CD4-positive, alpha-beta T cell treated with Interferon gamma for 1 hour (primary cell): ENCODE measurements at places on chromosomes 1 and 21.

DNA sequence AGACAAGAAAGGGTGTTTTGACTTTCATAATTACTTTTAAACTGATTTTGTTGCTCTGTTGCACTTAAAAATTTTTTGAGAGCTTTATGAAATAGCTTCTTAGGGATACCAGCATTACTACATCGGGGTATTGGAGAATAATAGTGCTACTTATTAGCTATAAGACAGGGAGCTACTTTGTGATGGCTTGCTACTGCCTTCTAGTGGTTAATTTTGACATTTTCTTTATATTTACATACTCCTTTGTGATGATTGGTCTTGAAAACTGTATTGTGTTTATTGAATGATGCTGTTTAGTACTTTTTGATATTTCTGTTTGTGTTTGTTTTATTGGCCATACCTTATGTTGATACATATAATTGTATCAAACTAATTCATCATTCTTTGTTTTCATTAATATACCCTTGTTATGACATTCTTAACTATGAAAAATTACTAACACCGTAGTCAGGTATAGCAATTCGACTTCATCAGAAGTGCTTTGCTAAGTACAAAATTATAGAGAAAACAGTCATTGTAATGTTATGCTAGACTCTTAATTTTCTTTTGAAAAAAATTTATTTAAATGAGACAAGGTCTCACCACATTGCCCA is 85.5 kb downstream of the CLIC4 start:
- no peak for DNase-seq

DNA sequence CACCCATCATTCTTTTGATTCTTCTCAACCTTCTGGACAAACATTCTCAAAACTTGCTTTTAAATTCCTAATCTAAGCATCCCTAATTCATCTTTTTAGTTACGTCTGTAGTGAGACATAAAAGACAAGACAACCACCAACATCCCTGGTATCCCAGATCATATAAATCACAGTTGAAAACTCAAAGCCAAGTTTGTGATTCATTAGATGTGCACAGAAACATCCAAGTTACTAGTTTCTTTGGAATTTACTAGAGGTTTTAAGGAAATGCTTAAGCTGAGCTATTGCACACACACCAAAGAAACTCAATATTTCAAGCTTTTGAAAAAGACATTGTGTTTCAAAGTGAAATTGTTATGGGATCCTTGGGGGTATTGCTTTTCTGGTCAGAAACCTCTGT is 47.6 kb downstream of the ATP6V1G3 start:
- no peak for DNase-seq

DNA sequence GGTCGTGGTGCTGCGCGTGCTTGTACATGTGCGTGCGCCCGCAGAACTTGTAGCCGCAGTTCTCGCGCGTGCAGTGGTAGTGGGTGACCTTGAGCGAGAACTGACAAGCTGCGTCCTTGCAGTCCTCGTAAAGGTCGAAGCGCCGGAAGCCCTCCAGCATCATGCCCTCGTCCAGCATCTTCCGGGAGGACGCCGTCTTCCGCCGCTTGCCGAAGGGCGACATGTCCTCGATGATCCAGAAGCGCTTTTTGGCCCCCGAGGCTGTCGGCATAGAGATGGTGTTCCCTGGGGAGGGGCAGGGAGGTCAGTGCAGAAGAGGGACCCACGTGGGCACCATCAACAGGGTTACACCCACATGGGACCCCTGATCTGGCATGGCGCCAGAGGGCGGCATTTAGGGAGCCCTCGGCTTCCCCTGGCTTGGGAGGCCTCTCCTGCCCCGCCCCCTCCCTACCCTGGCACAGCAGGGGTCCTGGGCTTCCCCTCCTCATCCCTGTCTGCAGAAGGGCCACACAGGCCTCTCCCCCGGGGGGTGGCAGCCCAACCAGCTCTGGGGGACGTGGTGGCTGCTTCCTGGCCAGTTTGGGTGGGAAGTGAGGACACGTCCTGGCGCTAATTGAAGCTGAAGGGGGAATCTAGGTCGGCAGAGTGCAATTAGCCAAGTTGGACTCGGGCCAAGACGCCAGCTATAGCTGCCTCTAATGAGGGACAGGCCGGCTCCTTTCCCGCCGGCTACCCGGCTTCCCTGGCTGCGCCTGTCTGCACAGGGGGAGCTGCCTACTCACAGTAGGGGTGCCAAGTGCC is 156.5 kb downstream of the CASZ1 start:
- DNase-seq: no peak

- no peak for DNase-seq
Observed at GRCh38 chr1:234658138-234658537, 48.2 kb upstream of the IRF2BP2 start.

DNA sequence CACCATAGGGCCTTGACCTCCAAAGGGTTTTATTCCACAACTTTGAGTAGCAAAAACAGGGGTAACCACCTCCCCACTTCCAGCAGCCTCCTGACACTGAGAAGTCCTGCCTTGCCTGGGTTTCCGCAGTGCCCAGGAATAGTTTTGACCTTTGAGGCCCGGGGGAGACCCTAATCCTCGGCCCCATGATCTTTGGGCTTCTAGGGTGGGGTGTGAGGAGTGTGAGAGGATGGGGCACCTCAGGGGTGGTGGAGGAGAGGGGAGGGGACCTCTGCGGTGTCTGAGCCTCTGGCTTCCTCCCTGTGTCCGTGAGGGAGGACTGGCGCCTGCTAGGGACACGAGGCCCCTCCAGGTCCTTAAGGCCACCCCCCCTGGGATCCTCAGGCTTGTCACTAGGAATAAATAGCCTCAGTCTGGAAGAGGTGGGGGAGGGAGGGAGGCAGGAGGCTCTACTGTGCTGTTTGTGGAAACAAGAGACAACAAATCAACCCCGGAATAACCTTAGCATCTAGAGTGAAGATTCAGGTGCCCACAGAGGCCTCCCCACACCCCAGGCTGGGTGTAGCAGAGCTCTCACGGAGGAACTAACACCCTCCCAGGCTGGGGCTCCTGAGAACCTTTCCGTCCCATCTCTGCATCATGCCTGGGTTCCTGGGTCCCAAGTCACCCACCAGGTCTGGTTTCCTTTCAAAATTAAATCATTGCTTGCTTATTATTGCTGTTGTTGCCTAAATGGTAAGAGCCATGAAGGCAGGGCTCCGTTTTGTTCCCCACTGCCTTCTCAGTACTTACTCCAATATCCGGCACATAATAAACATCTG is 904 bp upstream of the FHL3 start:
- DNase-seq: no peak

DNA sequence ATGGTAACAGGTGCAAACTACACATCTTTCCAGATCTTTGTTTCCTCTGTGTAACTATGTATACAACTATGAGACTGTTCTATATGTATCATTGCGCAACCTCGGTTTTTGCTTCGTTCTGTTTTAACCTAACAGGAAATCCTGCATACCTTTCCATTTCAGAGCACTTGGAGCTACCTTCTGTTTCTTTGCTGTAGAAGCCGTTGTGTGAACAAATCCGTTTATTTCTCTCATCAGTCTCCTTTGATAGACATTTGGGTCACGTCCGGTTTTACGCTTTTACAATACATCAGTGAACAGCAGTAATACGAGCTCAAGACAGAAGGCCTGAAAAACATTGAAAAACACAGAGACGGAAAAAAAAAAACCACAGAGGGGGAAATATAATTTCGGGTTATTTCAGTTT is 10.5 kb downstream of the ATP5IF1 start:
- DNase-seq: peak; percentile 39

DNA sequence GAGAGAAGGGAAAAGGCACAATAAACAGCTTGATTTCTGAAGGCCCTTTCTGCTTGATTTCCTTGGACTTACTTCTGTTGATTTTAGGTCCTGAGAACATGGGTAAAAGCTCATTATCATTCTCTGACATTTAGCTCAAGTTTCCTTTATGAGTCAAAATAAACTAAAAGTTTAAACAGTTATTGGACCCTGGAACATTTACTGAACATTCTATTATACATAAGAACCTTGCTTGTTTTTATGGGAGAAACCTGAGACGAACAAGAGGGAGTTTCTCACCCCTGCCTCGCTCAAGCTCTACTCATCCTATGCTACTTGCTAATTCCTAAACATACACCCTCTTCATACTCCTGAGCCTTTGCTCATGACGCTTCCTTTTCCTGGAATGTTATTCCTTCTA is 538.3 kb upstream of the PKN2 start:
- no peak for DNase-seq

DNA sequence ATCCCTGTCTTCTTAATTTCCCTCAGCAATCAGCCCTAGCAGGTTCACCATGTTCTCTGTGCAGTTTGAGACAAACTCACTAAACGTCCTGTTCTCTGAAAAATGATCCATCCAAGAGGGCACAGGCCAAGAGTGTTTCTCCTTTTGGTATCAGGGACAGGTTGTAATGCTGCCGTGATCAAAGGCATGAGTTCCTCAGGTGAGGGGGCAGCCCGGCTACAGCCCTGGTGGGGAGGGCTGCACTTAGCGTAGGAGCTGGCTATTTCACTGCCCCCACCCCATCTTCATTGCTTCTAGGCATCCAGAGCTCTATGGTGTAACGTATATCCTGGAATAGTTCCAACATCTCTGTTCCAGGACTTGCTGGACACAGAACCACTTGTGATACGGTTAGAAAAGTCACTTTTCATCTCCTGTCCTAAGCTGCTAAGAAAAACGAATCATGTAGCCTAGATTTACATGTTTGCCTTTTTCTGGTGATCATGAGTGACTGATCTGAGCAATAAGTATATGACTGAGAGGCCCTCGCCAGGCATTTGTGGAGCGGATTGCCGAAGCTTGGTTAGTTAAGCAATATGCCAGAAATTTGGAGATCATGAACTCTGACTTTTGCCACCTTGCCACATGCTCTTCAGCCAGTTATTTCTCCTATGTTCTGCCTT is 41.1 kb upstream of the SRP9 start:
- DNase-seq: no peak

DNA sequence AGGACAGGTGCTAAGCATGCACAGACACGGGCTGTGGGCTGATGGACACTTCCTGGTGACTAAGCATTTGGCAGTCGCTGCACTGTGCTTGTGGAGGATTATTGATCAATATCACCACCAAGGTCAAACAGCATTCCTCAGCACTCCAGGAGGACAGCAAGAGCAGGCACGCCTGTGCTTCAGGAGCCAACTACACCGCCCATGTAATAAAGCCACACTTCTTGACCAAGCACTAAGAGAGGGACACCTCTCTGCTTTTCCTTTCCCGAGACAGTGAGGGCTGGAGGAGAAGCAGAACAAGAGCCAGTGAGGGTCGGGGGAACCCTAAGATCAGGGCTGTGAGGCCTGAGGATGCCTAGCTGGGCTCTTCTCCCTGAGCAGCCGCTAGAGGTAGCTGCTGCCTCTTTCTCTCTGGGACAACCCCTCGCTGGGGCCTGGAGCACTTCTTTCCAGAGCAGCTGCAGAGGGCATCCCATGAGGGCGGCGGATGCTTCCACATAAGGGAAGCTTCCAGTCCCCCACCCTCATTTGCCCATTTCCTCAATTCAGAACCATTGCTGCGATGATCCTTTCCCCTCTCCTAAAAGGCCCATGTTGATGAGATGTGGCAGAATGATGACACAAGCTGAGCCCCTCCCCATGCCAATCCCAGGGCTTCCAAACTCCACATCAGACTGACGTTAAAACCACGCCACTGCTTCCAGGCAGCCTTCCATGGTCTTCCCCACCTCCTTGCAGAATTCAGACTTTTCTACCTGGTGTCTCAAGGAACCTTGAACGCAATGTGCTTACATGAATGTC is 19.1 kb downstream of the RAB7B start:
- peak; percentile 33 for DNase-seq

DNA sequence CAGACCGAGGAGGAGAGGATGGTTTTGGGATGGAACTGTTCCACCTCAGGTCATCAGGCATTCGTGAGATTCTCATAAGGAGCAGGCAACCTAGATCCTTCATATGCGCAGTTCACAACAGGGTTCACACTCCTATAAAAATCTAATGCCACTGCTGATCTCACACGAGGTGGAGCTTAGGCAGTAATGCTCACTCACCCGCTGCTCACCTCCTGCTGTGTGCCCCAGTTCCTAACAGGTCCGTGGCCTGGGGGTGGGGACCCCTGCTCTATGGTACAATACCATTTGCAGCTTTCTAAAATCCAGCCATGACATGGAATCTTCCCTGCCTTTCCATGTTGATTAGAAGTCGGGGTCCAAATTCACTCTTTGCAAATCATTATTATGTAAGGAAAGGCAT is 72.1 kb downstream of the TGFBR3 start:
- DNase-seq: no peak

DNA sequence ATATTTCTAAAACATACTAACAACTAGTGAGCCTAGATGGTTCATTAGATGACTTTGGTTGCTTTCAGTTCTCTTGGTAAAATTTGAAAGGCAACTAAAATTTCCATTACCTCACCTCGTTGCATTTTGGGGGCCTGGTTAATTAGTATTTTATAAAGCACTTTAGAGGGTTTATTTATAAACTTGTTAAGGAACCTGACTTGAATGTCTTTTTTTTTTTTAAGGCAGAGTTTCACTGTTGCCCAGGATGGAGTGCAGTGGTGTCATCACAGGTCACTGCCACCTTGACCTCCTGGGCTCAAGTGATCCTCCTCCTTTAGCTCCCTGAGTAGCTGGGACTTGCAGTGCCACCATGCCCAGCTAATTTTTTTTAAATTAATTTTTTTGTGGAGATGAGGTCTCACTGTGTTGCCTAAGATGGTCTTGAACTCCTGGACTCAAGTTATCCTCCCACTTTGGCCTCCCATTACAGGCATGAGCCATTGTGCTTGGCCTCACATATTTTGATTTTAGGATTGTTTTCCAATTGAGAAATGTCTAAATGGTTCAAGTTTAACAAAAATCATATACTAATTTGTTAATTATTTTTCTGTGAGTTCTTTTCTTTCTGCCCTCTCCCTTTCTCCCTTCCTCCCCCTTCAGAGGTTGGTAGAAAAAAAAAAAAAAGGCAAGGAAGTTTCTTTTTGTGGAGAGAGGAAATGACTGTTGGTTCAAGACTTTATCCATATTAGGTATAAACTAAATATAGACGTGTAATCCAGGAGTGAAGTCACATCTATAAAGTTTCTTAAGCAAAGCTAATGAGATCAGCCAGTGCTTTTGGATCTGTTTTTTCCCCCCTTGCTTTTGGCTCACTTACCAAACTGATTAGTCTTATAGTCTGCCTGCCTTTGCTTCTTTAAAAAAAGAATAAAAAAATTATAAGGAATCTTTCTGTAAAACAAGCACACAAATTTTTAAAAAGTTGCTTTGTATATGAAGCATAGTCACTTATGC is 24.7 kb downstream of the CLIC4 start:
- DNase-seq: no peak

- DNase-seq: no peak
Observed at GRCh38 chr1:45065083-45065482, 53.0 kb downstream of the UROD start.

- no peak for DNase-seq
Observed at GRCh38 chr1:248045209-248045608, 1.4 kb upstream of the OR2L3 start.

DNA sequence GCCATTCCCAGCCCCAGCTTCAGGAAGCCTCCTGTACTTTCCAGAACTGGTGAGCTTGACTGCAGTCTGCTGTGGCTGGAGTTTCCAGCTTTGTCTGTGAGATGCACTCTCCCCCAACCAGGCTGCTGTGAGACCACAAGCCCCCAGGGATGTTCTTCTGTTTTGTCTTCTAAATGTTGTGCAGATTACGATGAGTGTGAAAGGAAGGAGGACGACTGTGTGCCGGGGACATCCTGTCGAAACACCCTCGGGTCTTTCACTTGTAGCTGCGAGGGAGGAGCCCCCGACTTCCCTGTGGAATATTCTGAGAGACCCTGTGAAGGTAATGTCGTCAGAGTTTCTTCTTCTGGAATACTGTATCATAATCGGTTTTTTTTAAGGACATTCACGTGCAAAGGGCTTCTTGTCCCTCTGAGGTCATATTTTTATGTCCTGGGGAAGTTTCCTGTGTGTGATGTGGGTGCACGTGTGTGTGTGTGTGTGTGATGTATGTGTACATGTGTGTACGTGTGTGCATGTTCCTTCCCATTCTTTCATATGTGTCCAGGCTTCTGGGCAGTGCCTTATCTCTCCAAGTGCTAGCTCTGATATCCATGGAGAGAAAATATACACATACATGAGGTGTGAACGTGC is 49.9 kb downstream of the UMODL1 start:
- no peak for DNase-seq
